Natural killer cell (primary cell): ENCODE measurements at places on chromosomes 16 and 17. TPM values are rescaled to one million over a fixed set of nuclear protein-coding genes. Genes with fewer than 3 reads are reported as not detected.

FBXL16 gene
- total RNA-seq: not detected

SECTM1 gene
- total RNA-seq: 6.3 TPM

SLC35G6 gene
- total RNA-seq: not detected

CD7 gene
- total RNA-seq: 564 TPM

- no peak for DNase-seq
Measured at GRCh38 chr17:42378959-42379594, 9.2 kb downstream of the STAT3 start.

DNA sequence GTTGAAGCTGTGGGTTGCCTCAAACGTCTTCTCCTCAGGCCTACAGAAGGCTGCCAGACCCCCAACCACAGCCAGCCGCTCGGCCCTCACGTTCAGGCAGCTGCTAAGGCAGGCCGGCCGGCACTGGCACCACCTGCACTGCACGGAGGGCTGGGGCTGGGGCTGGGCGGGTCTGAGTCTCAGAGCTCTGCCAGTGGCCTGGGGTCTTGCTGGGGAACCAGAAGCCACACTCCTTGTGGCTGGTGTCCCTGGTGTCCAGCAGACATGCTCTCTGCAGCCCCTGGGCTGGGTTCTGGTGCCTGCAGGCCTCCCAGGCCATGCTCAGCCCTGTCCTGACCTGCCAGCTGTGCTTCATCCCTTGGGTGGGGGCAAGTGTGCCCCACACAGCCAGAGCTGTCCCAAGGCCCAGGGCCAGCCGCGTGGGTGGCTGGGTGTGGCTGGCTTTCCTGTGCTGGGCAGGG, 42.0 kb downstream of the BAHCC1 start:
- no peak for DNase-seq

GRCh38 chr17:70629902-70630301, 460.6 kb downstream of the KCNJ2 start:
- peak; percentile 5 for DNase-seq

- no peak for DNase-seq
Measured at GRCh38 chr17:36203335-36203734, 6.8 kb upstream of the CCL3L1 start.

DNA sequence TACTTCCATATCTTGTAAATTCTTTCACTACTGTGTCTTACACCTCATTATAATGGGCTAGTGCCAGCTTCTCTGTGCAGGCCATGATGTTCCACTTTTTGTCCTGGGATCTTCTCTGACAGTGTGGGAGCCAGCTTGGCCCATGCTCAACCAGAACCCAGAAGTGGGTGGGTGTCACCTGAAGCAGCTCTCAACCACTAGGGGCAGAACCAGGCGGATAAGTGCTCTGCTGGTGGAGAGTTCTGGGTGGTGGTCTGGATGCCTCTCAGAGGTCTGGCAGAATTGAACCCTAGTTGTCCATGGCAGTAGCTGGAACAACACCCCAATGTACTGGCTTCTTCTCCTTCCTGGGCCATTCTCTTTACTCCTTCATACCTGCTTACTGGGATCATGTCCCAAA, 254.1 kb upstream of the N4BP1 start:
- DNase-seq: no peak

DNA sequence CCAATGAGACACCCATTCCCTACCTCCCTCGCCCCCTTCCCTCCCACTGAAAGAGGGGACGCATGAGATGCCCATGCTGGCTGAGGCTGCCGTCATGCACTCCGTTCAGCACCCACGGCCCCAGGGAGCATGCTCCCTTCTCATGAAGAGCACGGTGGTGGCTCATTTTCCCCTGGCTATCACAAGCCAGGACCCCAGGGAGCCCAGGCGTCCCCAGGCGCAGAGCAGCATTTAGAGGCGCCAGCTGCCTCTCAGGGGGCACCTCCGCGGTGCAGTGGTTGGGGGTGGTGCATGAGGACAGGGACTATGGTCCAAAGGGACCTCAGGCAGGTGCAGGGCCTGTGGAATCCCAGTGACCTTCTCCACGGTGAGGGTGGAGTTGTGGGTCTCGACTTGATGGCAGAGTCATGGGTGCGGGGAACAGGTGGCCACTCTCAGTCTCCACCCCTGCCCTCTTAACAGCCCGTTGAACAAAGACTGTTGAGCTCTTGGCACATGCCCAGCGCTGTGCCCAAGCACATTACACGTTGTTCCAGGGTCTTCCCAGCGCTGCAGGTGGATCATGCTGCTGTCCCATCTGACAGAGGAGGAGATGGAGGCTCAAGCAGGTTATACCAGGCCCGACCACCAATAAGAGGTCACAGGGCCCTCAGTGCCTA, 13.6 kb downstream of the KIF19 start:
- no peak for DNase-seq
